ENCODE measurements at places on chromosomes 1 and 21. TPM values are rescaled to one million over a fixed set of nuclear protein-coding genes. Genes with fewer than 3 reads are reported as not detected.

DNA sequence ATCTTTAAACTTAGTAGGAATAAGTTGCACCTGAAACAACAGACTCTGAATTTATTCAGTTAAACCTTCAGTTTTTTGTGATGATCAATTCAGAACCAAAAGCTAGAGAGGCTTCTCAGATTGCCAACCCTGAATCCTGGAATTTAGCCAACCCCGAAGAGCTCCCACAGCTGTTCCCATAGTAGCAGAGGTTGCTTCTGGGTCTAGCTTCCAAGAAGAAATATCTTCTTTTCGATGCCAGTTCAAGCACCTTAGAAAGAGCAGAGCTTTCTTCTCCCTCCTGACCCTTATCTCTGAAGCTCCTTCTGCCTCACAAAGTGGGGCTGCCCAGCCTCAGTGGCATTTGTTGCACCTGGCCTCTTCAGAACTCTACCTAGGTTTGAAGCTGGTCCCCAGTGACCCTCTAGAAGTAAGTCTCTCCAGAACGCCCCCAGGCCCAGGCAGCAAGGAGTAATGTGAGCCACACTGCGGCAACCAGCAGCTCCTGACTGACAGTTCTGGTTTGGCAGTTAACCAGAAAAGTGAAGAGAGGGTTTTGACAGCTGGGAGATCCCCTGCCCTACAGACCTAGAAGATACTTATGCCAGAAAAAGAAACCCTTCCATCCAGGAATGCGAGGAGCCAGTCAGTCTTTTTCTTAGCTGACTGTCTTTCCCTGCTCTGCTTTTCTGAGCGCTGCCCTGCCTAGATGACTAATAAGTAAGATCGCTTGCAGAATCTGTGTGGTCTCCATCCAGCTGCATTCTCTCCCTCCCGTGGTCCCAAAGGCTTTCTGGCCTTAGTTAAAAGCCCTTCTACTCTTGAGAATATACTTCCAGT lies 165.9 kb downstream of the ADGRL4 start:
- DNase-seq, result no peak

DNA sequence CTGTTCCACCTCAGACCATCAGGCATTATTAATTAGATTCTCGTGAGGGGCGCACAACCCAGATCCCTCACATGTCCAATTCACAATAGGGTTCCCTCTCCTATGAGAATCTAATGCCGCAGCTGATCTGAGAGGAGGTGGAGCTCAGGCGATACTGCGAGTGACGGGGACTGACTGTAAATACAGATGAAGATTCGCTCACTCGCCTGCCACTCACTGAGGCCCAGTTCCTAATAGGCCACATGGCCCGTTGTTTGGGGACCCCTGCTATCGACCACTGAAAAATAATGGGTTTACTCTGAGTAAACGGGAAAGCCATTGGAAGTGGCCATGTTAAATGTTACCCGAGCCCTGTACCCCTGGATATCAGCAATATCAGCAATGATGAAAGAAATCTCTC lies 65.9 kb downstream of the GRIK1 start:
- no peak for DNase-seq

GRCh38 chr1:119181218-119181617 lies 40.8 kb upstream of the WARS2 start:
- DNase-seq, result no peak

The CD48 gene
- 0.45 TPM for total RNA-seq

The APOBEC4 gene
- total RNA-seq, result not detected

The SPRR5 gene
- total RNA-seq, result not detected

The SHISAL2A gene
- total RNA-seq, result not detected

The FALEC gene
- 2.2 TPM for total RNA-seq

The UBXN10 gene
- 2.6 TPM for total RNA-seq

The DNASE2B gene
- total RNA-seq, result not detected

The IL20 gene
- total RNA-seq, result not detected

Measured in cerebellum (tissue), 4 donors.